ENCODE measurements at places on chromosomes 7 and 10.

- DNase-seq, result no peak
These were observed 123.9 kb downstream of the ADAM12 start for GRCh38 chr10:126264102-126265018.

DNA sequence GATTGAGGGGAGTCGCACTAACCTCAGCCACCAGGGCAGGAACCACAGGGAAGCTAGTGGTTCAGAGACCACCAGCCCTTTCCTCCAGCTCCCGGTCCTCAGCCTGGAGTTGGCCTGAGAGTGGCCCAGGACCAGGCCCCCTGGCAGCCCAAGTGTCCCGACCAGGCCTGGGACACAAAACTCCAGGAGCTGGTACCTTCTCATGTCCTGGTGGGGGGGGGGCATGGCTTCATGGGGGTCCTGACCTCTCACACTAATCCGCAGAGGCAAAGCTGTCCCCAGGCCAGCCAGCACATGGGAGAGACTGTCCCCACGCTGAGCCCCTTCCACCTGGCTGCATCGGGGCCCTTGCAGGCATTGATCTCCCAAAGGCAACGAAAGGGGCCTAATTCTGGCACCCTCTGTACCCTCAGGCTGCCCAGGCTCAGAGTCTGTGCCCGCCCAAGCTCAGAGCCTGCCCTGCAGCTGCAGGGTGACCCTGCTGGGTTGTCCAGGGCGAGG is 28.2 kb downstream of the GPRIN2 start:
- DNase-seq, result no peak

DNA sequence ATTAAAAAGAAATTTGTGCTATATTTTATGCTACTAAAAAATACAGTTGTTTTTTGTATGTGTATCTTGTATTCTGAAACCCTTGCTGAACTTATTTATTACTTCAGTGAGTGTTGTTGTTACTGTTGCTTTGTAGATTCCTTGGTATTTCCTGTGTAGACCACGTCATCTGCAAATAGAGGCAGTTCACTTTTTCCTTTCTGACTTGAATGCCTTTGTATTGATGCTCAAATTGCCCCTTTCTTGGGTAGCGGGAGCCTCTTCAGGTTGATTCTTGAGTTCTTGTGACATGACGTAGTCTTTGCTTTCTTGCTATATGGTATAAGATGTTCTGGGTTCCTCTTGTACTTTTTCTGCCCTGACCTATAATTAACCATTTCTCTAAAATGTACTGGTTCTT is 504.1 kb downstream of the SDK1 start:
- DNase-seq, result no peak

- DNase-seq, result no peak
These were observed 95.5 kb downstream of the FAM204A start for GRCh38 chr10:118246332-118247295.

All from HCT116 (cell line).